ENCODE measurements at places on chromosomes 5 and 9.
A peak's percentile ranks its signal among the peaks of the same experiment; 100 is the strongest.

DNA sequence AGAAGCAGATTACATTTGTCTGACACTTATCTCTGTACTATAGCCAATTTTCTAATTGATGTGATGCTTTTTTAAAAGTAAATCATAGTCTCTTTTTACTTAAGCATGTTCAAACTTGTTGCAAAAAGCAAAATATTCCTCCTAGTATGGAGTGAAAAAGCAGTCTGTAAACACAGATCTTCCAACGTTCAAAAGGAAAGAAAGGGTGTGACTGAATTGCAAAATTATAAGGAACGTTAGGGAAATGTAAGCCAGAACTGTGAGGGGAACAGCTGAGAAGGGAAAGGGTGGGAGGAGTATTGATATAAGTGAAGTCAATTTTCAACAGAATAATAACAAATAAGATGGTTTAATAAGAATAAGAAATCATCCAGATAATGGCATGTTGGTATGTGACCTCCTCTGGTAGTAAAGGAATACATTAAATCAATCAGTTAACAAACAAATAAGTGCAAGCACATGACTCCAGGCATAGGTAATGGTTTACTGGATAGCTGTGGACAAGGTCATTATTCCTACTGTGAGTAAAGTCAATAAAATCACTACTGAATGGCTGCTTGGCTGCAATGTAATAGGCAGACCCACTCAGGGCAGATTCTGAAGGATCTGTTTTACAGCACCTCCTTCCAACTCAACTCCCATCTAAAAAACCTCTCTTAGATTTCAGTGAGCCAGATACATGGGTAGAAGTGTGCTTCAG is 239.1 kb upstream of the NMUR2 start:
- DNase-seq = no peak

- peak; percentile 59 for DNase-seq
Observed at GRCh38 chr5:150322202-150322601, 19.5 kb upstream of the ARSI start.

GRCh38 chr5:18037718-18038117 is 403.5 kb downstream of the TAF11L14 start:
- DNase-seq = peak; percentile 7

GRCh38 chr5:31062902-31063580 is 130.4 kb upstream of the CDH6 start:
- no peak for DNase-seq

DNA sequence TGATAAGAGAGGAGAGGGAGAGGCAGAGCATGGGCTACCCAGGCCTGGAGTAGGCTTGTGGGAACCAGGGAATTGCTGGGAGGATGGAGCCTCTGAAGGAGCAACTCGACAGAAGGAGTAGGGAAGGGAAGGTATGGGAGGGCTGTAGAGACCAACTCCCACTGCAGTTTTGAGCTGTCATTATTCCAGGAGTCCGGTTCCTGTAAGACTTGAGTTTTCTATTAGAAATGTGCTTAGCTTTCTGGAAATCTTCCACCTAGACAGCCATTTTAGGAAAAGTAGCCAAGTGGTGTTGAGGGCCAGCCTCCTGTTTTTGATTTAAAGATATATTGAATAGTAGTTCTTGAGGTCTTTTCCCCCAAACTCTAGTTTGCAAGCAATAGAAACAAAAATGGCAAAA is 323.5 kb downstream of the LRRC70 start:
- no peak for DNase-seq

DNA sequence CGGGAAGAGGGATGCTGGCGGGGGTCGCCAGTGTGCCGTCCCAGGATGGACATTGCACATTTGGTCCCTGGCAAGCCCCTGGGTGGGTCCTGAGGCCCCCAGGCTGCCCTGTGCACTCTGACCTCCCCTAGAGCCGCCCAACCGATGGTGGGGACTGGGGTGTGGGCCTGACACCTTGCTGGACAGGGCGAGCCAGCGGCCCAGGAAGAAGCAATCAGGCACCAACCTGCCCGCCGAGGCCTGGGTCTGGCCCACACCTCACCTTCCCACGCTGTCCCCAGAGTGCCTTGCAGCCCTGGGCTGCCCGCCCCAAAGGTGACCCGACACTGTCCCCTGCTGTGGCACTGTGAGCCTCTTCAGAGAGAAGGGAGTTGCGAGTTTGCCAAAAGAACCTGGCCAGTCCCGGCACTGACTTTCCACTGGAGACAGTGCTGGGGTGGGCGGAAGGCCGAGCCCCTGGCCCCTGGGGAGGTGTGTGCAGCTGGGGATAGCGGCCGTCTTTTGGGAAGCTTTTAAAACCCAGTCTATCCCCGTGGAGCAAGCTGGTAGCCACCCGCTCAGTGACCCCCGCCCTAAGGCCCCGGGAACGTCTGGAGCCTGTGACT is 12.0 kb upstream of the NRARP start:
- no peak for DNase-seq
